ENCODE measurements at places on chromosomes 11 and 22. TPM values are rescaled to one million over a fixed set of nuclear protein-coding genes. Genes with fewer than 3 reads are reported as not detected.

Gene CABP7
- polyA plus RNA-seq: 11.0 TPM

Gene MS4A3
- polyA plus RNA-seq: not detected

Gene MS4A12
- not detected for polyA plus RNA-seq

Gene C11orf87
- 216 TPM for polyA plus RNA-seq

Gene ZNF280B
- polyA plus RNA-seq: 8.9 TPM

Gene SPI1
- polyA plus RNA-seq: not detected

Gene RGL4
- not detected for polyA plus RNA-seq

Gene RTN4R
- polyA plus RNA-seq: 2.7 TPM

Gene IMMP1L
- polyA plus RNA-seq: 238 TPM

Gene CASP5
- polyA plus RNA-seq: not detected

Gene SLC7A4
- not detected for polyA plus RNA-seq

Gene CALCA
- not detected for polyA plus RNA-seq

Gene IL17REL
- not detected for polyA plus RNA-seq

Gene RIBC2
- not detected for polyA plus RNA-seq

Gene APOBEC3B
- polyA plus RNA-seq: not detected

Gene PLAAT5
- polyA plus RNA-seq: not detected

Gene MMP11
- not detected for polyA plus RNA-seq

Gene ADAMTS15
- 0.07 TPM for polyA plus RNA-seq

Gene DUSP8
- polyA plus RNA-seq: 0.62 TPM

Gene ZBTB44
- polyA plus RNA-seq: 30.0 TPM

Gene SLC43A1
- polyA plus RNA-seq: 1.1 TPM

Gene C22orf39
- polyA plus RNA-seq: 46.1 TPM

Gene MYEOV
- not detected for polyA plus RNA-seq

Gene CLMP
- polyA plus RNA-seq: 103 TPM

Gene HBG2
- polyA plus RNA-seq: not detected
